ENCODE measurements at places on chromosomes 3 and 15.

DNA sequence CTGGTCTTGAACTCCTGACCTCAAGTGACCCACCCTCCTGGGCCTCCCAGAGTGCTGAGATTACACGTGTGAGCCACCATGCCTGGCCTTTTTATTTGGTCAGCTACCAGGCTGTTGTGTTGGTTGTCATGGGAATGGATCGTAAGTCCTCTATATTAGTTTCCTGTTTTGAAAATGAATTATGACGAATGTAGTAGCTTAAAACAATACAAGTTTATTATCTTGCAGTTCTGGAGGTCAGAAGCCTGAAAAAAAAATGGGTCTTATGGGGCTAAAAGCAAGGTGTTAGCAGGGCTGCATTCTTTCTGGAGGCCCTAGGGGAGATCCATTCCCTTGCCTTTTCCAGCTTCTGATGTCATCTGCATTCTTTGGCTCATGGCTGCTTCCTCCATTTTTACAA, 25.1 kb upstream of the HERC1 start:
- no peak for DNase-seq

DNA sequence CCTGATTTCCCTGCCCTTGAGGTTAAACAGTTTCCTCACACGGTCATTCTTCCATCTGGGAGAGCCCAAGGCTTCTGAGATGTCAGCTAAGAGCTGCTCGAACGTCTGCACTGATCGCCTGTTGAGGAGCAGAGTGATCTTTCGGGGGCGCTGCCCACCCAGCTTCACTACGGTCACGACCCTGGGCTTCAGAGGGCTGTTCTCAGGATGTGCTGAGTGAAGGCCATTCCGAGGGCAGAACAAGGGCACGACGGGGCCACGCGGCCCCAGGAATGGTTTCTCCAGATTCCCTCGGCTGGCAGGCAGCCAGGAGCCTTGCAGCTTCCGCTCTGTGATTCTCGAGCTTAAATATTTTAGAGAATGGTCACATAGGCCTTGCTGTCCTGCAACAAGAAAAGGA, 25.7 kb downstream of the DCLK3 start:
- DNase-seq, result no peak

- DNase-seq, result no peak
These were observed 43.5 kb upstream of the ETV5 start for GRCh38 chr3:186152361-186152798.

GRCh38 chr3:16319307-16319706, 54.3 kb downstream of the OXNAD1 start:
- no peak for DNase-seq

DNA sequence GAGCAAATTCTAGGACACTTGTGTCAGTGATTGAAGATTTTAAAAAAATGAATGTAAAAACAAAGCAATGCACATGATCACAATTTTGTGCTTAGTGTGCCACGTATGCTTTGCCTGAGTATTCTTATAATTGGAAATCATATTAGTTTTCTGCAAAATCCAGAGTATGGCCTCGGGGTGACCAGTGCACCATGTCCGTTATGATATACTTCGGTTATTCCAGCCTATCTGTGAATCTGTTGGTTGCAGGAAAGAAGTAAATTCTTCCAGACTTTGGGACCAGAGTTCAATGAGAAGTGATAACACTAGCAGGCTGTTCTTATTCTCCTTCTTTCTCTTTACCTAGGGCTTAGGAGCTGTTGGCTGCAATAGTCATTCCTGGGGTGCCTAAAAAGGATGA, 152.0 kb upstream of the TMC3 start:
- DNase-seq, result no peak

DNA sequence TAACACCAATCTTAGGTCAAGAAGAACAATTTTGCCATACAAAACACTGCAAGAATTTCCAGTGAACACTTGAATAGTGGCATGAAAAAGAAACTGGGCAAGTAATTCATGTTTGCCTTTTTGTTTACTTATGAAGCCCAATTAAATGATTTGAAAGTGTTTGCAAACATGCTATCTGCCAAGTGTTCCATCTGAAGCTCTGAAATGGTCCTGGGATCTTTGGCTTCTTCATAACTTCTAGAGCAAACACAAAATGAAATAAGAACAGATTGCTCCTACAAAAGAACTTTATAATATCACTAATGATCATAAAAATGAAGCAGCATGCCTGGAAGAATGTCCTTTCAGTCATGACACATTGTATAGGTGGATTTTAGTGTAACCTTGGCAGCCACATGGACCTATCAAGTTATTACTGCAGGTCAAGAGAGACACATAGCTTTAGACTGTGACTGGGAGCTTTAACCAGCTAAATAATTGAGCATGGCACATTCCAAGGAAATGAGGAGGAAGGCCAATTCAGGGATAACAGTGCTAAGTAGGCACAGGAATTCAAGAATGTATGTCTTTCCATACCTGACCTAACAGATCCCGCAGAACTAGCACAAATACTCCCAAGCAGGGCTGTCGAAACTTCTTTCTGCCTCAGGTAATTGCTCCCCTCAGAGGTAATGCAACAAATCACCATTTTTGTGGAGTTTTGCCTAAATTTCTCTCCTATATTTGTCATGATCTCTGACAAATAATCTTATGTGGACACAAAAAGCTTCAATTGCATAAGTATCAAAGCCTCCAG, 144.6 kb downstream of the DUT start:
- no peak for DNase-seq

GRCh38 chr3:143535994-143536784, 312.1 kb downstream of the SLC9A9 start:
- no peak for DNase-seq

GRCh38 chr3:111165411-111165810, 93.8 kb downstream of the NECTIN3 start:
- DNase-seq, result no peak
